NCI-H524 (cell line): ENCODE measurements at places on chromosomes 3 and 15.

- DNase-seq, result no peak
These were observed 2.8 kb downstream of the MAP4 start for GRCh38 chr3:48013288-48013980.

DNA sequence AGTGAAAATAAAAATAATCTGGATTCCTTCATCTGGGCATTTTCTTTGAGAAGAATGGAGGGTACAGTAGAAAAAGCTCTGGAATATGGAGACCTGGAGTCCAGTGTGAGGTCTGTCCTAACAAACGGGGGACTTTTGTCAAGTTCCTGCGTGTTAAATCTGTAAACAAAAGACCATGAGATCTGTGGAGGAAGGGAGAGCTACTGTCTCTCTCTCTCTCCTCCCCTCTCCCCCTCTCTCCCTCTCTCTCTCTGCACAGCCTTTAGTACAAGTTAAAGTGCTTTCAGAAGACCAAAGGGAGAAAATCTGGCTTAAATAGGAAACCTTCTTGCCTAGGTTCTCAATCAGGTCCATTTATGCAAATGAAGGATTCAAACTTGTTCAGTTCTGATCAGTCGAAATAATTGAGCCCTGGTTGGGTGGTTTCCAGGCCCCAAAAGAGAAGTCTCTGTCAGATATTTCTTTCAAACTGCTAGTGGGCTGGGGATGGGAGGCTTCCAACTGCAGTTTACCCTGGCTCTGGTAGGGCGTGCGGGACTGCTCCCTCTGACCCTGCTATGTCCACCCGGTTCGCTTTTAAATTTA lies 103.7 kb downstream of the SV2B start:
- DNase-seq, result no peak

- DNase-seq, result no peak
These were observed 14.4 kb downstream of the KLF13 start for GRCh38 chr15:31341071-31341470.

DNA sequence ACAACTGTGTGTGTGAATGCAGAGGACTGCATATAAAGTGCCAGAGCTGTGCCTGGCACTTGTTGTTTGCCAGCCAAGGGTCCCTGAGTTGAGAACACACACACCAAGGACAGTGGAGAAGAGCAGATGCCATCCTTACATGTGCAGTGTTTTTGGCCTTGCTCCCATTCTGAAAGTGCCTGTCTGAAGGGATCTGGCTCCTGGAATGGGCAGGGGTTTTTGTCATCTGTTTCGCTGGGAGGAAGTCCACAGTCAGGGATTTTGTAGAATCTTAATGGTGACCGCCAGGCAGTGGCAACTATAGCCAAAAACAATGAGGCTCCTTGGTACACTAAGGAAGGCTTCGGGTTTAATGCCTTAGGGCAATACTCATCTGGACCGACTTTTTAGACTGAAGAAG lies 63.7 kb downstream of the DUT start:
- no peak for DNase-seq

DNA sequence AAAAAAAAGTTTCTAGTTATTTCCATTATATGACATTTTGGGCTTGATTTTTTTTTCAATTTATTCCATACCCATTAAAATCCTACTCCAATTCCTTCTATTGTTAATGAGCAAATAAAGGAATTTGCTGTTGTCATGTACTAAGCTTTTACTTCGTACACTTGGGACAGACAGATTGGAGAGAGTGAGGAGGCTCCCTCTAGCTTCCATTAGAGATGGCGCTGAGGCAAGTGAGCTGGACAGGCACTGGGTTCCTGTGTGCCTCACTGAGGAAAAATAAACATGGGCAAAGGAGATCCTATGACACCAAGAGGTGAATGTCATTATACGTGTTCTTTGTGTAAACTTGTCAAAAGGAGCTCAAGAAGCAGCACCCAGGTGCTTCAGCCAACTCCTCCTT lies 441.1 kb upstream of the MDFIC2 start:
- DNase-seq, result no peak

DNA sequence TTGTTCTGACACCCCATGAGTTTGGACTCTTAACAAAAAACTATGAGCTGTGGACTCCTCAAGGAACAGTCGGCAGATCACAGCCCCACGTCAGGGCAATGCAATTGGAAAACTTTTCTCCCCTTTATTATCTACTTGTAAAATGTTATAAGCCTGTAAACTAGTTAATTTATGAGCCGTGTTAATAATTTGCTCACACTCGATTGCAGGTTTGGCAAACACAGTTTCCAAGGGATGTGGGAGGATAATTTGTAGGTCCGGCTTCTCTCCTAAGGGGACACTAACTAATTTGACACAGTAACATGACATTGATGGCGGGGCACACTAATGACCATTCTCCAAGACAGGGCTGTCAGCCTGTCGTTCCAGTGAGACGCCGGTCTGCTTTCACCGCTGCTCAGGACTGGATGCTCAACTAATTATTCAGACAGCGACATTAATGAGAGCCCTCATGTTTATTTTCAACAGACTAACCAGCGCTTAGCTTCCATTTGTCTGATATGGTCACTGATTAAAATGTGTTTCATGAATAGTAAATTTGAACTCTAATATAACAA lies 222.1 kb downstream of the FOXP1 start:
- no peak for DNase-seq

- no peak for DNase-seq
These were observed 70.5 kb upstream of the ITGA11 start for GRCh38 chr15:68502398-68502901.

GRCh38 chr15:76098685-76099084 lies 38.9 kb downstream of the TMEM266 start:
- no peak for DNase-seq

DNA sequence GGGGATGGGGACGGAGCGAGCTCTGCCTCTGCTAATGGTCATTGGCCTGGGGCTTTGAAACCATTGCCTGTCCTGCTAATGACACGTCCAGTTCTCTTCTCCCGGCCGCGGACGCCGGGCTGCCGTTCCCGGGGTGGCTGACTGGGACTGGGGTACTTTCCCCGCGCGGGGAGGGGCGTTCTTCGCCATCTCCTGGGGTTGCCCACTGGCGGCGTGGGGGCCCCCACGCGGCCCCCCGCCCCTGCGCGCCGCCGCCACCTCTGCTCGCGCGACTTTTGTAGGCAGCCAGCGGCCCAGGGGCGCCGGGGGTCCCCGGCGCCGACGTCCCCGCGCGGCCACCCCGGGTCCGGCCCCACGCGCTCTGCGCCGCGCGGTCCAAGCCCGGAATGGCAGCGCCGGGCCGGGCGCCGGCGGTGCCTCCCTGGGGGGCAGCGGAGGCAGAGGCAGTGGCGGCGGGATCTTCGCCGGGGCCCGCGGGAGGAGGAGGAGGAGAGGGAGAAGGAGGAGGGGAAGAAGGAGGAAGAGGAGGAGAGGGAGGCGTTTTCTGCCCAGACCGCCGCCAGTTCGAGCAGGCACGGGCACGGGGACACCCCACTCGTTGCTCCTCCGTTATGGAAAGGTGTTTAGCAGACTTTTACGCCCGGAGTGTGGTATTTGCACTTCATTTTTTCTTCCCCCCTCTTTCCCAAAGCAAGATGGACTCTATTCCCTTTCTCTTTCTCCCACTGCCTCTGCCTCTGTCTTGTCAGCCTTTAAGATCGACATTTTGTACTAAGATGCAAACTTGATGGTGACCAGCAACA lies 2.3 kb downstream of the BBX start:
- peak; percentile 46 for DNase-seq

- DNase-seq, result no peak
These were observed 28.3 kb upstream of the HHATL start for GRCh38 chr3:42730706-42731420.
